Uterus (tissue), 4 donors: ENCODE measurements at places on chromosomes 11 and 22. TPM values are rescaled to one million over a fixed set of nuclear protein-coding genes. Genes with fewer than 3 reads are reported as not detected.

SMIM38 gene
- 0.77 TPM for total RNA-seq

TUB gene
- 53.9 TPM for total RNA-seq

TCN1 gene
- total RNA-seq, result not detected

DGAT2 gene
- 1.5 TPM for total RNA-seq

PRSS23 gene
- 126 TPM for total RNA-seq

GRCh38 chr11:24357620-24358410, 139.0 kb upstream of the LUZP2 start:
- DNase-seq, result no peak
